ENCODE measurements at places on chromosomes 7 and 10.

GRCh38 chr10:560314-560992, 129.0 kb downstream of the DIP2C start:
- DNase-seq = no peak

- no peak for DNase-seq
Observed at GRCh38 chr10:74991435-74991834, 120.0 kb upstream of the SAMD8 start.

GRCh38 chr7:99290980-99291607, 18.5 kb downstream of the MYH16 start:
- no peak for DNase-seq

DNA sequence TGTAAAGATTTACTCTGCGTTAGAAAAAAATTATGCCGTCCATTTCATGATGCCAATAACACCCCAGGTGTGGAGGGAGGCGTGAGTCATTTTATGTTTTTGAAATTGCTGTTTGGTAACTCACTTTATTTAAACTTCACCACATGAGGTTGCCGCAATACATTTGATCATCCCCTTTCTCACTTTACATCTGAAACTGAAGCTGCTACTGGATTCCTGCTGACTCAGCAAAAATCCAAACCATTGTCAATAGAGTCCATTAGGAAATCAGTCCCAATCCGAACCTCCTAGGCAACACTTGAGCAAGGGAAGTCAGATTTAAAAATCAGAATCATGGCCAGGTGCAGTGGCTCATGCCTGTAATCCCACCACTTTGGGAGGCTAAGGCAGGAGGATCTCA, 136.6 kb upstream of the SVIL start:
- no peak for DNase-seq

GRCh38 chr10:24701447-24701846, 22.2 kb downstream of the ARHGAP21 start:
- no peak for DNase-seq

GRCh38 chr7:318476-318875, 28.5 kb downstream of the FOXL3 start:
- DNase-seq = no peak

- DNase-seq = no peak
Observed at GRCh38 chr7:157992511-157993160, 595.0 kb downstream of the PTPRN2 start.

GRCh38 chr7:3393862-3394261, 92.8 kb downstream of the SDK1 start:
- no peak for DNase-seq

GRCh38 chr10:21317902-21318301, 207.6 kb downstream of the SKIDA1 start:
- DNase-seq = no peak

DNA sequence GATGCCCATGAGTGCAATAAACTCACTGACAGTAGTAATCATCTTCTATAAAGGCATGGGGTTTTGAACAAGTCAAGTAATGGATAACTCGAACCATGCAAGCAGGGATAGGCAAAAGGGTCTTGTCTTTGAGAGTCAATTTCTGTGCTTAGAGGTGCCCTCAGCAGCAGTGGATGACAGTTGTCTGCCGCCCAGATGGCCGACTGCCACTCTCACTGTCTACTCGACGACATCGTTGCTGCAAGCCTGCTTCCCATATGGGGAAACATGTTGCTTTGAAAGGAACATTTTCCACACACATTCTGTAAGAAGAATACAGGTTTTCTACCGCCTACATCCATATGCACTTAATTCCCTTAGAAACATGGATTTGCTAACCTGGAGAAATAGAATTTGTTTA, 236.3 kb upstream of the DKK1 start:
- no peak for DNase-seq

GRCh38 chr7:155166673-155167370, 96.7 kb downstream of the HTR5A start:
- no peak for DNase-seq

- DNase-seq = no peak
Observed at GRCh38 chr7:42212541-42213090, 24.4 kb downstream of the GLI3 start.

GRCh38 chr10:5645944-5646617, 20.3 kb downstream of the ASB13 start:
- no peak for DNase-seq

DNA sequence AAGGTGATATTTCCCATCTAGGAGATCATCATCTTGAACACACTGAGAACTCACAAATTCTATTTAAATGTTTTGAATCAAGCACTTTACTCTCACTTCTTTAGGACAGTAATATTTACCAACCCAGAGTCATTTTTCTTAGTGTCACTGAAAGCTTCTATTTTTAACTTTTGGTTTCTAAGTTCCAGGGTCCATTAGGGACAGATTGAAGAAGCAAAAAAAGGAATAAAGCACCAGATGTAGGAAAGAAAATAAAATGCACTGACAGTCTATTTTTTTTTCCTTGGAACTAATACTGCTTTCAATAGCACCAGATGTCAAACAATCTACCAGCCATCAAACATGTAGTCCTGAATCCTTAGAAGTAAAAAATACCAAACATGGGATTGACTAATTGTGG, 526.7 kb upstream of the LRRN3 start:
- DNase-seq = no peak

GRCh38 chr7:156948361-156948760, 1.2 kb upstream of the NOM1 start:
- no peak for DNase-seq

GRCh38 chr7:11428877-11429581, 403.0 kb downstream of the THSD7A start:
- DNase-seq = no peak

DNA sequence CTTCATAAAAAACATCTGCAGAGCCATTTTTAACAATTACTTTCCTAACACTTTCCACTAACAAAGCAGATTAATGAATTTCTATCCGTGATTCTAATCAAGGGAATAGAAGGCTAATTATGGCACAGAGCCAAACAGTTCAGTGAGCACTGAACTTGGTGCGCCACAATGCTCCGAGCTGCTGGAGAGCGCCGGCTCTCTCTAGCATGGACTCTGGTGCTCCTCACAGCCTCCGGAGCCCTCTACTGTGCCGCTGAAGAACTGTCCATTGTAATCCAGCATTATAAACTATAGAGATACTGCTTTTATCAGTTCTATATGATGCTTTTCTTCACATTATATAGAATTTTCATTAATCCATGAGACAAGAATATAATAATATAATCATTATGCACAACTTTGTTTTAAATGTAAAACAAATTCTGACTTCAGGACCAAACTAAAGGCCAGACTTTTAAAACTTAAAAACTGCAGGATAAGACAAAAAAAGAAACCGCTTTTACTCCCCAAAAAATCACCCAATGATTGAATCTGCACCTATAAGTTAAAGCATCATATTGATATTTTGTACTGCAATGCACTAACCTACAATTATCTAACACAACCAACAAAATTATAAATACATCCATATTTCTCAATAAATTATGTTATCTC, 123.6 kb downstream of the RNF32 start:
- no peak for DNase-seq

DNA sequence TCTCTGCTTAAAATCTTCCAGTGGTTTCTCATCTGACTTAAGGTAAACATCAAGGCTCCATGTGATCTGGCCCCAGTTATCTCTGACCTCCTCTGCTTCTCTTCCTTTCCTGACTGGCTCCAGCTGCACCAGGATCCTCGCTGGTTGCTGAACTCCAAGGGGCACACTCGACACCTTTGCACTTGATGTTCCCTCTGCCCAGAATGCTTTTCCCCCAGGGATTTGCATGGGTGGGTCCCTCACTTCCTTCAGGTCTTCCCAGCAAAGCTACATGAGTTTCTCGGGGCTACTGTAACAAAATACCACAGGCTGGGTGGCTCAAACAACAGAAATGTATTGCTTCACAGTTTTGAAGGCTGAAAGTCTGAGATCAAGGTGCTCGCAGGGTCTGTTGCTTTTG, 166.0 kb upstream of the CDCA7L start:
- no peak for DNase-seq

DNA sequence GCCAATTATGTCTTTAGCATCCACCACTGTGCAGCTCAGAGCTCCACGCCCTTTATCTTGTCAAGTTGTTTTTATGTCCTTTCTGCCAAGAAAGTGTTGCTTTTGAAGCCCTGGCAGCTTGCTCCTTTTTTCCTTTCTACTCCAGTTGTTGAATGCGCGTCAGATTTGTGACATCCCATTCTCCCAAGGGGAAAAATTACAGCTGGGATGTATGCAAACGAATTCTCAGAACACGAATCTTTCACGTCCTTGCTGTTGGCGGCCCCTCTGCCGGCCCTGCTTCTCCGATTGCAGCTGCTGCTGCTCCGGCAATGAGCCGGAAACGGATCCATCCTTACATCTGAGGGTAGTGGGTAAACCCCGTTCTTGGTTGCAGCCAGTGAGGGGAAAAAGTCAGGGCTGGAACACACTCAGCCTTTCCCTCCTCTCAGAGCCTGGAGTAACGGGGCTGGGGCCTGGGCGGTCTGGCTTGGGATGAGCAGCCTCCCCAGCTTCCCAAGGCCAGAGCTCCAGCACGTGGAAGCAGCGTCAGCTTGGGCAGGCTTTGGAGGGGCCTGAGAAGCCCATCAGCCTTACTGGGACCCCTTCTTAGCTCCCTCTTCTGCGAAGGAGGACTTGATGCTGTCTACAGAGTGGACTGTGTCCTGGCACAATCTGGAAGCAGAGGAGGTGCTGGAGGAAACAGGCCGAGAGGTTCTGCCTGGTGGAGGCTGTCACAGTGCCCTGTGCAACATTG, 79.0 kb upstream of the CHST15 start:
- no peak for DNase-seq

DNA sequence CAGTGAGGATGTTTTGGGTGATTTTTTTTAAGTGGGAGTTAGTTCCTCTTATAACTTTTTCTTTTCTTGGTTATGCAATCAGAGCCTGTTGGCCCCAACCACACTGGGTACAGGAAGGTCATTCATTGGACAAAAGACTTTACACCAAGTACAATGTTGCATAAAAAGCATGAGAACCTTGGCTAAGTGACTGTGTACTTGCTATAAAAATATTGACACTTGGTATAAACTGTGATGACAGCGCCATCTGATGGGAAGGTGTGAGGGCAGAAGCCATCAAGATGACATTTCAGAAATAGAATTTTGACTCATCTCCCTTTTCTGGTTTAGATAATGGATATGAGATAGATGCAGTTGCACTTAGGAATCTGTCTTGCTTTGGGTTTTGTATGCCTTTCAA, 126.4 kb upstream of the CCDC6 start:
- DNase-seq = no peak

- DNase-seq = no peak
Observed at GRCh38 chr7:106421181-106421762, 136.5 kb upstream of the NAMPT start.

DNA sequence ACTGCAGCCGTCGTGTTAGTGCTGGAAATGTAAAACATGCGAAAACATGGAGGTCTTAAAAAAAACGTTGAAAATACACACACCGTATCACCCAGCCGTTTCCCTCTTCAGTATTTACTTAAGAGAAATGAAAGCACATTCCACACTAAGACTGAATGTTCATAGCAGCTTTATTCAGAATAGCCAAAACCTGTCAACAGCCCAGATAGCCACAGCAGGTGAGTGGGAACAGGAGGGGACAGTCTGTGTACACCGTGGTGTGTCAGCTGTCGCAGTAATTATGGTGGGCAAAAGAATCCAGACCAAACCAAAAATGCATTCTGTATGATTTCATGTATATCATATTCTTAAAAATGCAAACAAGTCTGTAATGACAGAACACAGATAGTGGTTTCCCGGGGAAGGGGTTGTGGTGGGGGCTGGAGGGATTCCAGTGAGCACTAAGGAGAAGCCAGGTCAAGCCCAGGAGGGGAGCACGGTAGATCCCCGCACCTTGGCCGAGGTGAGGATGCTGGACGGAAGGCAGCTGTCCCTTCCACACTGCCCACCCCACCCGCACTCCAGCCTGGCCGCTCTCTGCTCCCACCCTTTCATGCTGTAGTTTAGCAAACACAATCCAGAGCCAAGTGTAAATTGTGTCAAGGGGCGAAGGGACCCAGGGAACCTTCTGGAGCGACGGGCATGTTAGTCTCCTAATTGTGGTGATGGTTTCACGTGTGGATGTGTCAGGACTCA, 123.6 kb downstream of the NKX6-2 start:
- DNase-seq = no peak

DNA sequence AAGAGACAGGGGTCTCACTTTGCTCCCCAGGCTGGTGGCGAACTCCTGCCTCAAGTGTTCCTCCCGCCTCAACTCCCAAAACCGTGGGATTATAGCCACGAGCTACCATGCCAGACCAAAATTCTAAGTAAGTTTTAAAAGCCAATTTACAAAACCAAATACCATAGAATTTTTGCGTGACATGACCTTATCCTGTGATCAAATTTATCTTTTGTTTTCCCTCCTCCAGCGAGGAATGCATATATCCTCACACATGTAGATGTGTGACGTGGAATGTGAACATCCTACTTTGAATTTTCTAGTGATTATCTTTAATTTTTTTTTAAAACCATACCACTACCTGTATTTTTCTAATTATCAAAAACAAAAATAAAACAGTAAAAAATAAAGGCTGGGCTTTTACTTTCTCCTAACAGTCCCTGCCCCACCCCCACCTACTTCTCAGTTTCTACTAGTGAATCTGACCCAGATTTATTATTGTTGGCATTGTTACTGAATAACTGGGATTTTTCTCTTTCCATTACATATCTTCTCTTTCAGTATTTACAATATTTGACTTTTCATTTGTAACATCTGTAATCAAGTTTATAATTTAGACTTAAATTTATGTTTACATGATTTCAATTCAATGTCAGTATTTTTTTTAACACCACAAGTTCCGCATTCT, 26.0 kb downstream of the CYTH3 start:
- DNase-seq = no peak

DNA sequence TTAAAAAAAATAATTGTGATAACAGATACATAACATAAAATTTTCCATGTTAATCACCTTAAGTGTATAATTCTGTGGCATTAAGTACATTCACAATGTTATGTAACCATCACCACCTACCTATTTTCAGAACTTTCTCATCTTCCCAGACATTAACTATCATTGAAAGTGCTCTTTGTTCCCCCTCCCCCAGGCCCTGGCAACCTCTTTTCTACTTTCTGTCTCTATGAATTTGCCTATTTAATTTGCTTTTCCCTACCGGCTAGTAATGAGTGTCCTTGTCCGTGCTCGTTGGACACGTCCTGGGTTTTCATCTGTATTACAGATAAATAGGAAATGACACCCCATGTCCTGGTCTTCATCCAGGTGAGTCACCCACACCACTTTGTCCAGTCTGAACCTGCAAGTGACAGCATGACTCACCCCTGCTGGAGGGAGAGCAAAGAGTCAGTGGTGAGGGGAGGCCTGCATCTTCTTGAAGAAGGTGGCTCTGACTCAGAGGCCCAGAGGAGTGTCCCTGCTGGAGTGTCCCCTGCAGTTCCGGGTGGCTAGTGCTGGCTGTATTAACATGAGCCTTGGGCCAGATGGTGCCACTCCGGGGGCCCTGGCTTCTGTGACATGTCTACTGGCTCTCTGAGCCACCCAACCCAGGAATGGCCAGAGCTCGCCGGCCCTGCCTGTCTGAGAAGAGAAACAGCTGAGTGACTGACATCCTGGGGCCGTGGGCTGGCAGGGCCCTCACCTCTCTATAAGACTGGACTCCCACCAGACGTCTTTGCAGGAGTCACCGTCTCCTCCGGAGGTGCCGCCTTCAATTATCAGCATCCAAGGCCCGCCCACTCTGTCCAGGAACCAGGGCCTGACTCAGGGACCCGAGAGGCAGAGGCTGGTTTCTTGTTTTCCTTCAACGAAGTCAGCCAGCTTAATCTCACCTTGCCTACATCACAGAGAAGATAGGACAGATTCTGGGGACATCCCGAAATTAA, 503.2 kb upstream of the MKI67 start:
- DNase-seq = no peak

Data from cortex of kidney (tissue), 1 donor.